CD4-positive, alpha-beta T cell treated with Interleukin-17A for 1 hour (primary cell): ENCODE measurements at places on chromosomes 5 and 9.
A peak's percentile ranks its signal among the peaks of the same experiment; 100 is the strongest.

- no peak for DNase-seq
Observed at GRCh38 chr5:78889369-78890140, 95.6 kb downstream of the ARSB start.

- no peak for DNase-seq
Observed at GRCh38 chr5:115459855-115460341, 84.7 kb downstream of the FEM1C start.

GRCh38 chr5:72380492-72381274 is 60.5 kb downstream of the PTCD2 start:
- DNase-seq = no peak

GRCh38 chr9:14156046-14156445 is 157.9 kb downstream of the NFIB start:
- DNase-seq = no peak

- peak; percentile 75 for DNase-seq
Observed at GRCh38 chr5:172173564-172174153, 14.4 kb downstream of the STK10 start.

DNA sequence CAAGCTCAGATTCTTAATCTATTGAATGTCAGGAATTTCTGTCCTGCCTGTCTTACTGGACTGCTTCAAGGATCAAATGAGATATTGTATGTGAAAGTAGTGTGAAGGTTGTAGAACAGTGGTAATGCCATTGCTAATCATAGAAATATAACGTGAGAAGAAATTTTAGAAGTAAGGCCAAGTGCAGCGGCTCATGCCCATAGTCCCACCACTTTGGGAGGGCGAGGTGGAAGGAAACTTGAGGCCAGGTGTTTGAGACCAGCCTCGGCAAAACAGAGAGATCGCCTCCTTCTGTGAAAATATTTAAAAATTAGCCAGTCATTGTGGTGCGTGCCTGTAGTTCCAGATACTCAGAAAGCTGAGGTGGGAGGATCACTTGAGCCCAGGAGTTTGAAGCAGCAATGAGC is 5.1 kb upstream of the HSPA5 start:
- no peak for DNase-seq

DNA sequence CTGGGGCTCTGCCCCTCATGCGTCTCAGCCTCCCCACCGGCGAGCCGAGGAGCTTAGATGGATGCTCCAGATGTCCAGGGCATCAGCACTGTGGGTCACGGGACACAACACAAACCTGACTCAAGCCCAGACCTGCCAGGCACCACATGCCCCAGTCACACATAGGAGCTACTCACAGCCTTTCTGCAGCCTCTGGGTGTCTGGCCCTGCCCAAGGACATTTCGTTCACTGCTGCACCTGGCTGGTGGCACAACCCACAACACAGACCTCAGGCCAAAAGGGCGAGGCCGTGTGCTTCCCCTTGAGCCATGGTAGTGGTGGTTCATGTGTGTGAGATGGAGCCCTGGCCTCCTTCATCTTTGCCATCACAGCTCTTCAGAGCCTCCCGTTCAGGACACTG is 89.6 kb upstream of the FCN2 start:
- no peak for DNase-seq

DNA sequence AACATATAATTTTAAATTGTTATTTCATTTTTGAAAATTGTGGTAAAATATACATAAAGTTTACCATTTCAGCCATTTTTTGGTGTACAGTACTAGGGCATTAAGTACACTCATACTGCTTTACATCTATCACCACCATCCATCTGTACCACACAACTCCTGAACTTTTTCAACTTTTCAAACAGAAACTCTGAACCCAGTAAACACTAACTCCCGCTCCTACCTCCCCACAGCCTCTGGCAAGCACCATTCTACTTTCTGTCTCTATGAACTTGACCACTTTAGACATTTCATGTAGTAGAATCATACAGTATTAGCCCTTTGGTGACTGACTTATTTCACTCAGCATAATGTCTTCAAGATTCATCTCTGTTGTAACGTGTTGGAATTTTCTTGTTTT is 8.4 kb upstream of the SLC45A2 start:
- no peak for DNase-seq
